ENCODE measurements at places on chromosomes 12 and 14.
A peak's percentile ranks its signal among the peaks of the same experiment; 100 is the strongest.

DNA sequence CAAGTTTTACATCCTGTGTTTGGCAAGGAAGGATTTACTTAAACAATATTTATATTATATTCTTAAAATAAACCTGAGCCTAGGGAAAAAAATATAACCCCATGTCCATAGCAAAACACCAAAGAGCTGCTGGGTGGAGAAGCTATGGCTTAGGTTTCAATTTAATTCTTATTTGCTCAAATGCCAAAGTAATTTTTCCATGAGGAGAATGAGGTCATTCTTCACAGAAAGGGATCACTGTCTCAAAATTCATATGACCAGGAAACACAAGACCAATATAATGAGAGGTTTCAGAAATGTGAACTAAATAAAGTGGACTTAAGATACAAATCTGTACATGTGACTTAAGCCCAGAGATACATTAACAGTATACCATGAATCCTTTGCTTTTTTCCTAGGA, 195.0 kb downstream of the PHLDA1 start:
- DNase-seq: no peak

GRCh38 chr12:48388460-48388859, 37.7 kb upstream of the ZNF641 start:
- no peak for DNase-seq

DNA sequence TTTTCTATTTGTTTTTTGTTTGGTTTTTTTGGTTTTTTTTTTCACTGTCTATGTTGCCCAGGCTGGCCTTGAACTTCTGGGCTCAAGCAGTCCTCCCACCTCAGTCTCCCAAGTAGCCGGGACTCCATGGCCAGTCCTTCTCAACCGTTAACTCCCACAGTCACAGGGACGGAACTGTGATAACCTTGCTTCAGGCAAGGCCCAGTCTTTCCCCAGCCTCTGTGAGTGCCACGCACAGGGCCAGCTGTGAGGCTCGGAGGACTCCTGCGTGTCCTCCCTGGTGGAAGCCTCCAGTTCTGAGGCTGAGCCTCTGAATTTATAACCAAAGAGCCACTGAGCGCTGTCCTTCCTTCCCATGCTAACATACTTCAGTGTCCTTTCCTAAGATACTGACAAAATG, 23.7 kb downstream of the PSMC1 start:
- DNase-seq: no peak

- DNase-seq: no peak
These were observed 116.5 kb downstream of the METTL25 start for GRCh38 chr12:82474798-82475184.

DNA sequence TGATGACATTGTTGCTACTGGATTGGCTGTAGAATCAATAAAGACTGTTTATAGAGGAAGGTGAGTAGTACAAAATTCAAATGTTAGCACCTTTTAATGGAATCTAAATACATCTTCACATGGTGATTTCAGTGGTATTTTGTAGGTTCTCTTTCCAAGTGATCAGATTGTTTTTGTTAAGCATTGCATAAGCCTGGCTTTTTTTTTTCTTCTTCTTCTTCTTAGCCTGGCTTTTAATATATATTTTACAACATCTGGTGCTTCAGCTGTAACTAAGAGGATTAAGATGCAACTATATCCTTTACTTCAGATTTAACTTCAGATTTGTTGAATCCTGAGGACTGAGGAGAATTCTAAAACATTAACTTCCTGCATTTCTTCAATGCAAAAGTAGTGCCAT, 57.3 kb upstream of the ATF1 start:
- DNase-seq: no peak

GRCh38 chr14:101000711-101001250, 97.3 kb upstream of the RTL1 start:
- no peak for DNase-seq

- no peak for DNase-seq
These were observed 79.3 kb downstream of the KIF26A start for GRCh38 chr14:104217486-104218360.

DNA sequence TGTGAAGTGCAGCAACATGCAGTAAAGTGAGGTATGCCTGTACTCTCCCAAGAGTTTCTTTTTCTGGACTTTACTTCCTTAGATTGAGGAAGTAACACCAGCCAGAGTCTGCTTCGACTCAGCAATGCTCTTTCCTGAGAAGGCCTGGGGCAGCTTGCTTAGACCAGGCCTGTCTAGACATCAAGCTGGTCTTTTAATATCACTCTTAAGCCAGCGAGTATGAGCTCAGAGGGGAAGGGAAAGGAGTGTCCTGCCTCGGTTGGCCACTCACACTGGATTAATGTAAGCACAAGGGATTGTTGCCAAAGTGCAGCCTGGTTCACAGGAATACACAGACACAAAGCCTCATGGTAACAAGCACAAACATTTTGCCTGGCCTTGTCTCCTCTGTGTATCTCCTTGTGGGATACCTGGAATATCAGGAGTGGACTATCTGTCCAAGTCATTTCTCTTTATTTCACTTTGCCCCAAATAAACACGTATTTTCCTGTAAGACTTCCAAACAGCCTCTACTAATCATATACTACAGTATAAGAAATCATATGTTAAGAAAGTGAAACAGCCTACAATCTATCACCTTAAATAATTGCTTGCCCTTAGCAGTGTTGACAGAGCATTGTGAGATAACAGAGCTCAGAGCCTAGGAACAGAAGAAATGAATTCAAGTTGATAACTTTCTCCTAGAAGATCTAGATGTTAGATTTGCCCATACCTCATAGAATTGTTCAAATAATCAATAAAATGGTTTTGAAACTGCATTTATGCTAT, 121.2 kb upstream of the DAAM1 start:
- DNase-seq: no peak

DNA sequence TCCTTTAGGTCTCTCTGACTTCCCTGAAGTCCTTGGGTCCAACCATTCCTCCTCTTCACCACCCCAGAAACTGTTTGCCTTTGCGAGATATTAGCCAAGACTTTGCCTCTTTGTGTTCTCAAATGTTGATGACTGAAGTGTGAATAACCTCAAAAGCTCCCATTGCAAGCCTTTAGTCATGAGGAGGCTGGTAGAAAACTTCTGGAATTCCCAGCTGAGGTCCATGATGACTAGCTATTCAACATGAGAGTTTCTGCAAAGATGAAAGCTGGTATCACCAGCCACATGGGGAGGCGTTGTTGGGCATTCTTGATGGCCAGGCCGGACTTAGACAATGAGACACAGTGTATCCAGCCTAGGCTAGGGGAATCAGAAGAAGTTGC, 111.7 kb downstream of the TBX5 start:
- no peak for DNase-seq

DNA sequence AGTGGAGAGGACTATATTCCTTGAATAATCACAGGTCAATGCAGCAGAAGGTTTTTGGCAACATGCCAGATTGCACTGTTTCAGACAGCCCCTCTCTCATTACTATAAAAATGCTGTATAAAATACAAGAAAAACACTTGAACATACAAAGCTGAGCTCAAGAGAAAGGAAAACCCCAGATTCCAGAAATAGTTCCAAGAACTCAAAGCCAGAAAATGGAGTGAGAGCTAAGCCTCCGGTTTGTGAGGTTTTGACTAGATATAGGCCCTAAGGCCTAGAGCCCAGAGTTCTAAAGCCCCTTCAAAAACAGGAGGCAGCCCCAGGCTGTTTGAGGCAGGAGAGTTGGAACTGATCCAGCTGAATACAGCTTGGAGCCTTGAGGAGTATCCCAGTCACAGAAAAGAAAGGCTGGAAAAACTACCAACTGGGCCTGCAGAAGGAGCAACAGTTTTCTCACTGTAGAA, 29.4 kb upstream of the ACTN1 start:
- DNase-seq: peak; percentile 39

DNA sequence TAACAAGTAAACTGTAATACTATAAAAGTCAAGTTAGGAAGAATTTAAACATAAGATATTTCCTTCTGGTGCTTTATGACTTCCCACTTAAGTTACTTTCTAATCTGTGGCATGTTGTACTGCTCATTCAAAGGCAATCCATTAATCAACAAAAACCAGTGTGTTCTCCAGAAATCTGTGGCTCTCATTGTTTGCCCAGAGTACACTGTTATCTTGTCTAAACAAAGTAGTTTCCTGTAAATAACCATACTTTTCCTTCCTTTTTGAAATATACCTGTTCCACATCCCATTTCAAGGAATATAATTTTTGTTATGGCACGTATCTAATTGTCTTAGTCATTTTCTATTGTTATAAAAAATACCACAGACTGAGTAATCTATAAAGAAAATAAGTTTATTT, 184.1 kb downstream of the CCER1 start:
- no peak for DNase-seq

DNA sequence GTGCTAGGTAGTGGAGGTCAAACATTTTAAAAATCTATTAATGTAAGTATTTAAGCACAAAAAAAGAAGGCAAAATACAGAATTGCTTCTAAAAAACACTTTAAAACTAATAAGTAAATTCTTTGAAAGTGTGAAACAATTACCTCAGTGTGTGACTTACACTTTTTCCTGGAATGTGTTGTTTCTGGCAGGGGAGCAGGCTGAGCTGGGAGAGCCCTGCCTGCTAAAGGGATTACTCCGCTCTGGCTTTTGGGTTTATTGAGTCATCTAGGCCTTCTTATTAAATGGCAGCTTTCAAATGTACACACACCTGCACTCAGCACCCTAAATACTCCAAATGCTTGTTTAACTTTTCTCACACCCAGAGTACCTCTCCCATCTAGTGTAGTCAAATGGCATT, 279.8 kb downstream of the AKAP6 start:
- DNase-seq: no peak

DNA sequence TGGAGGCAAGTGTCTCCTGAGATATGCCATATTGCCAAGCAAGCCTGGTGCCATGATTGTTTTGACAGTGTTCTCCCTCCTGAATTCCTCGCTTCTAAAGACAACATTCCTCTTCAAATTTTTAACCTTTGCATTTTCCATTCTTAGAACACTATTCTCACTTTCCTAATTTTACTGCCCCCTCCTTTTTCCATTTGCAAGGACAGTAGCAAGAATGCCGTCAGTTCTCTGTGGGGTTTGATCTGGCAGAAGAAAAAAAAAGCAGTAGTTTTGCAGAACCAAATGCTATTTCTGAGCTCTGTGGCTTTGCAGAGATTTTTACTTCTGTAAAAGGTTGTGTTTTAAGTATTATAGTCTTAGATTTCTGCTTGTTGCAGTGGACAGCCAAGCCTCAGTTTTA, 295.2 kb downstream of the NUAK1 start:
- DNase-seq: no peak

DNA sequence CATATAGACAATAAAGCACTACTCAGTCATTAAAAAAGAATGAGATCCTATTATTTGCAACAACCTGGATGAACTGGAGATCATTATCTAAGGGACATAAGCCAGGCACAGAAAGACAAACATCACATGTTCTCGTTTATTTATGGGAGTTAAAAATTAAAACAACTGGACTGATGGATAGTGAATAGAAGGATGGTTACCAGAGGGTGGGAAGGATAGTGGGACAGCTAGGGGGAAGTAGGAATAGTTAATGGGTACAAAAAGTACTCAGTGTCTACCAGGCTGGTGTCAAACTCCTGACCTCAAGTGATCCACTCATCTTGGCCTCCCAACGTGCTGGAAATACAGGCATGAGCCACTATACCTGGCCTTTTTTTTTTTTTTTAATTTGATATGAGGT, 56.7 kb upstream of the KTN1 start:
- DNase-seq: no peak

DNA sequence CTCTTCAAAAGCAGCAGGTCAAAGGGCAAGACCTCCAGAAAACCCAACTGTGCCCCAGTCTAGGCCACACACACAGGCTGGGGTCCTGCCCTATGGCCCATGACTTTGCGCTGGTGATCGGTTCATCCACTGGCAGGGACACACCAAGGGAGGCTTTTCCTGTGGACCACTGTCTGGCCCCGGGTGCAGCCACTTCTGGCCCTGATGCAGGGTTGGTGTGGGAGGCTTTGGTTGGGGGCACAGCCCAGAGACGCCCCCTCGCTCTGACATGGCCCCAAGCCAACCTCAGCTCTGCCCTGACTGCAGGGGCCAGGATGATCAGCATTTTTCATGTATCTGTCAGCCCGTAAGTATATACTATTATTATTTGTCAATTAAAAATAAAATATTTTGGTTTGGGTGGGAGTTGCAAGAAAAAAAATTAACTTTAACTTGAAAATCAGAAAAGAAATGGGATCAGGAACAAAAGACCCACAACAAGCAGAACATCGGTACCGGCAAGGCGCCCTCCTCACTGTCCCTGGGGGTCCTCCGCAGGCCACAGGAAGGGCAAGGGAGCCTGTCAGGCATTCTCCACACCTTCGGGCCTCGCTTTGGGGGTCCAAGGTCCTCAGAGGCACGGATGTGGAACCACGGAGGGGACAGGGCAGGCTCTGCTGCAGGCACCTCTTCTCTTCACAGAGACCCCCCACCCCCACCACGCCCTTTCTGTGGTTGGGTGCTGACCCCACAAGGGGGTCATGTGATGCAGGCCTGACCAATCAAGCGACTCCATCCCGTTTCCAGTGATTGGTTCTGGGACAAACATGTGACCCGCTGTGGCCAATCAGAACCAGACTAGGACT, 181.5 kb upstream of the SFSWAP start:
- DNase-seq: no peak

DNA sequence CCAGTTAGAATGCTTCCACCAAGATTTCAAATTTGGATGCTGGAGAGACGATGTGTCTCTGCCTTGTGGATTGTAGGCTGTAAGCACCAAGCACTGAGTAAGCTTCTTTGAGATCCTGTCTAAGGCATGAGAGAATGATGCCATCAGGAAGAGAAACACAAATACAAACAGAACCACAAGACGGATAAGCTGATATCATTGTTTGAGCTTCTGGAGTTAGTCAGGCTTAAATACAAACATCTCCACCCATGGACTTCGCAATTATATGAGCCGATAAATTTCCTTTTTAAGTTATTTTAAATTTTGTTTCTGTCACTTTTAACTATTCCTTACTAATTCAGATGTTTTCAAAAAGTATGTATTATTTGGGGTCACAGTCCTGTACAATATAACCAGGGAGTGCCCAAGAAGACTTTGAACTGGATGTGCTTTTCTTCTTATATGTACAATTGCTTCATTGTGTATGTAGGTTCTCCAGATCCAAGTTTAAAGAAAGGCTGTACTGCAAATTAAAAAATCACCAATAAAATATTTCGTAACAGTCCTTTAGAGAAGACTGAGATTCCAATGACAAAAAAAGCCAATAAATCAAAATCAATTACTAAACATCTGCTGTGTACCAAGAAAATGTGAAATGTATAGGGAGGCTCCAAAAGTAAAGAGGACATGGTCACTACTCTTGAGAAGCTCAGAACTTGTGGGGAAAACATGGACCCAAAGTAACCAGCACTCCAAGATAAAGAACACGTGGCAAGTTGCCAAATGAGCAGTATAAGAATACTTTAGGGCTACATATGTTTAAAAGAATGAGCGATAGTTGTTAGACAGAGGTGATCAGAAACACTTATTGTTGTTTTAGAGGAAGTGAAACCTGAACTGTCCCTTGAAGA, 274.1 kb downstream of the ADAMTS20 start:
- no peak for DNase-seq

Measured in smooth muscle cell of the brain vasculature (primary cell).